ENCODE measurements at places on chromosomes 2 and 18.

DNA sequence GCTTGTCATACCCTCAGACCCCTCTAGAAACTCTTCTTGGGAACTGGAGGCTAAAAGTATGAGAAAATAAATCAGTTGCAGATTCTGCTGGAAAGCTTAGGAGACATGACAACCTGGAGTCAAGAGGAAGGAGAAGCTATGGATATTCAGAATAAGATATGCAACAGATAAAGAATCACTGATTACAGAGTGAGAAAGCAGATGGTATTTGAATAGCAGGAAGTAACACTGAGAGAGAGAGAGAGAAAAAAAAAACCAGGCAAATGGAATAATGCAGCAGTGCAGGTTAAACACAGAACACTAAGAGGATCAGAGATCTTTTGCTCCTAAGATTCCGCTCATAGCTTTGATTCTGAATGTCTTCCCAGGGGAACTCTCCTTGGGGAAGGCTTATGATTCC is 1284.1 kb upstream of the NXPH2 start:
- ATAC-seq, result no peak

- ATAC-seq, result no peak
Measured at GRCh38 chr2:146068051-146068450, 1548.1 kb upstream of the ZEB2 start.

DNA sequence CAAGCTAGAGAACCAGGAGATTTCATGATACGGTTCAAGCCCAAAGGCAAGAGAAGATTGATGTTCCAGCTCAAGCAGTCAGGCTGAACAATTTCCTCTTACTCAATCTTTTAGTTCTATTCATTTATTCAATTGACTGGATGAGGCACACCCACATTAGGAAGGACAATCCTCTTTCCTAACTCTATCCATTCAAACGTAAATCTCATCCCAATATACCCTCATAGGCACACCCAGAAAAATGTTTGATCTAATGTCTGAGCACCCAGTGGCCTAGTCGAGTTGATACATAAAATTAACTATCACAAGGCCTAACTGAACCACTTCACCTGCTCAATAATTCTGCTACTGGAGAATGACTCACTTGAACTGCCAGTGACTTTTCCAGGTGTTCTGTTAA is 180.7 kb downstream of the RAD51AP2 start:
- ATAC-seq, result no peak

- no peak for ATAC-seq
Measured at GRCh38 chr2:225462417-225462816, 62.9 kb downstream of the NYAP2 start.

DNA sequence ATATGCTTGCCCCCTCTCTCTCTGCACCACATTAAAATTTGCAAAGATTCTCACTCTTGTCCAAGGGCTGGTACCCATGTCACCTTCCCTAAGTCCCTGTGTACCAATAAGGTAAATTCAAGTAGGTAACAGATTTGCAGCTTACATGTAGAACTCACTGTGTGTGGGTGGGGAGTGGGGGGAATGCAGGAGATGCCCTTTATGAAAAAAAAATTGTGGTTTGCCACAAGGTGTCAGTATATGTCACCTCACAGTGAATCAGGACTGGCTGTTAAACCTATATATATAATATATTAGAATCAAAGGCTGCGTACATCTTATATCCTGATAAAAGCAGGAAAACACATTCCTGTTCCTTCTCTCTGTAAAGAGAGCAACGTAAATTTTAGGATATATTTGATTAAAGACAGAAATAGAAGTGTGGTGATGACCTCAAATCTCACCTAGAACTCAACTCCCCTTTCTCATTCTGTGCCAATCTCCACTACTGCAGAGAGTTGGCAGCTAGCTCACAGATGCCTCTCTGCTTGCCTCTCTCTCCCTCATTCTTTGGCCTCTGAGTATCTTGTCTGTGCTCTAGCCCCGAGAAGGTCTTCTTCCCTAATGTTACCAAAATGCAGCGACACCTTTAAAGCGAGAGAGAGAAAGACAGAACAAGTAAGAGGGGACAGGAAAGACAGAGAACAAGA is 536 bp downstream of the XDH start:
- peak; percentile 63 for ATAC-seq

GRCh38 chr2:8549273-8549922 is 132.5 kb upstream of the ID2 start:
- no peak for ATAC-seq

DNA sequence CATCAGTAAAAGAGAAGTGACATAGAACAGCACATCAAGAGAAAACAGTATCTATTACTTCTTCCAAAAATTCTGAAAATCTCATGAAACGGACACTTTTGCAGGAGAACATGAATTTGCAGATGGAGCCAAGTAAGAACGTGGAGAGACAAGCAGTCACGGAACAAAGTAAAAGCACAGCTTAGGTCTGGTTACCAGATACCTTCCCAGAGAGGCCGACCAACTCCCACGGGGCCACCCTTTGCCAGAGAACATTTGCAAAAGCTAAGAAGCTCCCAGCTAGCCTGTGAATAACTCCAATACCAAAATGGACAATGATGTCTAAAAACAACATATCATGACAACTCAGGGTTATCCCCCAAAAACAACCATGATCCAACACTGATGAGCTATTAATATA is 38.9 kb downstream of the THAP4 start:
- ATAC-seq, result no peak

Measured in SK-N-SH treated with all-trans-retinoic acid at 6 μM for 48 hours (cell line).